ENCODE measurements at places on chromosomes 5 and 9.

GRCh38 chr9:87770616-87771315, 44.8 kb downstream of the CTSL start:
- no peak for DNase-seq

GRCh38 chr9:110521206-110521605, 58.3 kb downstream of the SVEP1 start:
- DNase-seq = no peak

GRCh38 chr5:83956386-83956785, 235.7 kb upstream of the HAPLN1 start:
- DNase-seq = no peak

- DNase-seq = no peak
Observed at GRCh38 chr9:124840300-124840833, 12.9 kb upstream of the WDR38 start.

DNA sequence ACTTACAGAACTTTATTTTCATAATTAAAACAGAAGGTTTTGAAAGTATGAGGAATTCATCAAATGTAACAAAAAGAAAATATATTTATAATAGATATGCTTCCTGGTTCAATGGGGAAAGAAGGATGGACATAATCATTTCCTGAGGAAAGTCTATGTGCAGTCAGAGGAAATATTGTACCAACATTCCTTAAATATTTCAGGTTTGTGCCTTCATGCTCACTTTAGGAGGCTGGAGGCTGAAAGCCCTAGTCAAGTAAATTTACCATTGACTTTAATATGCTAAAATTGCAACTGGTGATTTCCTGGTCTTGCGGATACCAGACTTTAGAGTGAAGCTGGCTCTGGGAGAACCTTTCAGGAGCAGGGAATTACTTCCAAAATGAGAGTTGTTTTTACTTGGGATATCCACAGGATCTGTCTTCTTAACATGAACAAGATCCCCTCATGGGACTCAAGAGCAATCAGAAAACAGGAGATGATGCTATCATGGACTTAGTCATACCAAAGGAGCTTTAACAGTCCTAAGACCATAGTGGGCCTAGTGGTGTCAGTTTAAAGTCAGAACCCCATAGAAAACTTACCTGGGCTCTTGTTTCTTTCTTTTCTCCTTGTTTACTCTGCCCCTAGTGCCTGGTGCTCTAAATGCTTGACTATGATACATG, 762.8 kb upstream of the GRAMD2B start:
- peak; percentile 24 for DNase-seq

DNA sequence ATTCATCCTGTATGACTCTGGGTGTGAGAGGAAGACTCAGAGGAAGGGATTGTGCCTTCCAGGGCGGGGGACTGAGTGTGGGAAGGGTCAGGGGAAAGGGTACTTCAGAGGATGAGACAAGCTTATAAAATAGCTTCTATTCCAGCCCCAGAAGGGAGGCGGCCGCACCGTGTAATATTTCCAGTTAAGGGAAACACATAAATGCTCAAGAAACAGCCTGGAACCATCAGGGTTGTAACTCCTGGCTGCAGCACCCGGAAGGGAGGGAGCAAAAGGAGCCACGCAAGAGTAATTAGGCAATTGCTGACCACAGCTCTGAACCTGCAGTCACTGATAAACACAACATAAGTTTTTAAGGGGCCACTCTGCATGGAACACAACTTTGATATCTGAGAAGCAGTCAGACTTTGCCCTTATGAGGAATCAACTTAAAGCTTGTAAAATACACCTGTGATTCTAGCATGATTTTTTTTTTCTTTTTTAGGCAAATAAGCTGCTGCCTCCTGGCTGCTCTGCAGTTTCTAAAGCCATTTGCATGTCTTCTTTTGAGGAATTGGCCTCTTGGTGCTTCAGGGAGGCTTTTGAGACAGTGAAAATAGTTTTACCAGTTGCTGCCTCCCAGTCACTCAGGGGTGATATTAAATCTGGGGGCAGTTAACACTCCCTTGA, 382.7 kb downstream of the ENC1 start:
- DNase-seq = peak; percentile 94

DNA sequence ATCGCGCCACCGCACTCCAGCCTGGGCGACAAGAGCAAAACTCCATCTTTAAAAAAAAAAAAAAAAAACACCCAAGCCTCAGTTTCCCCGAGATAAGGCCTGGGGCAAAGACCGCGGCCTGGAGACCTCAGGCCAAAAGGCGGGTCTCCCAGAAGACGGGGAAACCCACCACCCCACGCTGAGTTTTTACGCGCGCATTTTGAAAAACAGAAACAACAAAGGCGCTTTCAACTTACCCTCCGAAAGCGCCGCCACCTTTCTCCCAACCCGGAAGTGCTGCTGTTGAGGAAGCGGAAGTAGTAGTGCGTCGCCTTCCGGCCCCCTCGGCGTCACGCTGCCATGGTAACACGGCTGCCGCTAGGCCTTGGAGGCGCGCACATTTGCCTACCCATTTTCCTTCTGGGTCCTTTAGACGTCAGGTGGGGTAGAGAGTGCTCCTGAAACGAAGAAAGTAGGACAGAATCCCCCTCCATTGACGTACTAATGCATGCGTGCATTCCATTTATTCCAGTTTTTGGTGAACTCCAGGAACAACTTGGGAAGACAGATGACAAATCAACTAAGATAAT, at the start of gene TTF1:
TSS of gene TTF1 (minus strand) at position 287 of the 569 bp plus-strand sequence. CDS start 4,019 bp downstream, outside the sequence.
- DNase-seq = peak; percentile 93

- DNase-seq = no peak
Observed at GRCh38 chr5:169301986-169302385, 1.0 kb upstream of the SLIT3 start.

- DNase-seq = no peak
Observed at GRCh38 chr5:127434588-127434987, 82.9 kb upstream of the PRRC1 start.
